ENCODE measurements at places on chromosomes 2 and 18.

DNA sequence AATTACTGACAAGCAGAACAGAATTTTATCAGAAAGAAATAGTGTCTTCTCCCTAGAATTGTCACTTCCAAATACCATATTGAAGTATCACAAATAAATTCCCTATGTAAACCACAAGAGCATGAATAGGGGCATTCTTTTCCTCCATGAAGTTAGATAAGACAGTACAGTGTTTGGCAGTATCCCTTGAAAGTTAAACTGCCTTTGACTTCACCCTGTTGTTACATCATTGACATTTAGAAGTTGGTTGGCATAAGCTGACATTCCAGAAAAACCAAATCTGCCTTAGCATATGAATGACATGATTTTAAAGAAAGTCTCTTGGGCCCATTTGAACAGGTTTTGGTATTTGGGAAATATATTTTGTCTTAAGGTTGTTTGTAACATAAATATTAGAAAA is 50.2 kb upstream of the OSR1 start:
- no peak for DNase-seq

DNA sequence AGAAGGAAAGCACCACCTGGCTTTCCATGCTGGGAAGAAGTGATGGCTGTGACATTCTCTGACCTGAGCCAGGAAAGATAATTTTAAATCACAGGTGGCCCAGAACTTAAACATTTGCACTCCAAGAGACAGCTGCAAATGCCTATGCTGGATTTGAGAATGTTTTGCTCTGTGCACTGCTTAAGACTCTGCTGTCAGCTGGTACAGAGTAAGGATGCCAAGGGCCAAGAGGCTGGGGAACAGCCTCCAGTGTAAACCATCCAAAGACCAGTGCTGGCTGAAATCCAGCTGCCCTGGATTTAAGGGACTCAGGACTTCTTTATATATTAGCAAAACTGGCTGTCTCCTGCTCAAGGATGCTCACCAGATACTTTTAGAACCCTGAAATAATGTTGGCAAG is 3.9 kb downstream of the HOXD8 start:
- DNase-seq, result no peak

GRCh38 chr18:65661391-65661790 is 89.4 kb upstream of the CDH7 start:
- no peak for DNase-seq

DNA sequence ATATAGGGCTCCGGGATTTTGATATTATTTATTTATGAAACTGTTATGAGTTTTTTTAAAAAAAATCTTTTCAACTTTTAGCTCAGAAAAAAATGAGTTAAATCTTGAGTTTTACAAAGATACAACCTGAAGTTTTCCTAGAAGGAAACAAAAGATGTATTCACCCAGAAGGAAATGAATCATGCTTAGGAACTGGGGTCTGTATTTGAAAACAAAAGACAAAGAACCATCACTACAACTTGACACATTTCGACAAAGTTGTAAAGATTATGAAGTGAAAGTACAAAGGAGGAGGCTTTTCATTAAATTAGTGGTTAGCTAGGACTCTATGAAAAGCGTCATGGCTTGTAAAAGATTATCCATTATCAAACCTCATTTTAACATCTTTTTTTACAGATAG is 143.3 kb downstream of the PDE1A start:
- DNase-seq, result no peak

DNA sequence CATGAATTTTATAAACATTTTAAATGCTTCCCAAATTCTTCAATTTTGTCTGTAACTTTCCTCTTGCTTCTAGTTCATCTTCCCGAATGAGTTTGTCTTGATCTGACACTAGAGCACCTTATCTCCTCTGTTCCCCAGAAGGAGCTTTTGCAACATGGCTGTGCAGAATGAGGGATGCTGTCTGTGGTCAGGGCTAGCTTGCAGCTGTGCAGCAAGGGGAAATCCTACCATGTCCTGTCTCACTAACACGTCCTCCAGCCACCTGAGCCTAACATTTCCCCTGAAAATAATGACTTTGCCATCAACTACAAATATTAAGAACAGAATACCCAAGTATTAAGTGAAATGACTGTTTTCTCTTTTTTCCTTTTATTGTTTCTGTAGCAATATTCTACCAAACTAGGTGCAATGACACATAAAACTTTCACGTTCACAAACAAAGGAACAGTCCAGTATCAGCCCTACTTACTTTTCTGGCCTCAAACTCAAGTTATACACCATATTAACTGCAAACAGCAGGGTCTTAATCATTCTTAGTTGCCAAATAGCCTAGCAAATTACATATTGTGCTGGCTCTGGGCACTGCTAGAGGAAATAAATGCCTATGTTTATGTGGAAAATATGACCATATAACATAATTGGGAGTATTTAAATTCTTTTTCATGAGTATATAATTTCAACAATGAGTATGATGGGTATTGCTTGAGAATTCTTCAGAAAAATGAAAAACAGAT is 423.3 kb downstream of the CMPK2 start:
- no peak for DNase-seq

GRCh38 chr2:240455647-240456446 is 20.4 kb downstream of the GPC1 start:
- no peak for DNase-seq

GRCh38 chr2:146392186-146392585 is 1452.6 kb upstream of the ACVR2A start:
- no peak for DNase-seq

Measured in activated gamma-delta T cell treated with anti-CD3 and anti-CD28 coated beads, Interleukin-2, amount 50 U/mL, for 16 hours (primary cell).